GM04504 (cell line): ENCODE measurements at places on chromosomes 4 and X.

DNA sequence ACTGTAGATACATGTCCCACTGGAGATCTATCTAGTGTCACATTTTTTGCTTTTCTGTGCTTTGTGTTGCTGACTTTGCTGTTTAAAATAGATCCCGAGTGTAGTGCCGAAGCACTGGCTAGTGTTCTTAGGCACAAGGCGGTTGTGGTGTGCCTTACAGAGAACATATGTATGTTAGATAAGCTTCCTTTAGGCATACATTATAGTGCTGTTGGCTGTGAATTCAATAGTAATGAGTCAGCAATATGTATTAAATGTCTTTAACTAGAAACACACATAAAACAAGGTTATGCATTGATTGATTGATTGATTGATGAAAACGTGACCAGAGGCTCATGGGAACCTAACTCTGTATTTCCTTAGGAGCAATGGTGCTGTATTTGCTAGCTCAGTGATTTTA is 56.2 kb downstream of the COX7B2 start:
- no peak for DNase-seq

DNA sequence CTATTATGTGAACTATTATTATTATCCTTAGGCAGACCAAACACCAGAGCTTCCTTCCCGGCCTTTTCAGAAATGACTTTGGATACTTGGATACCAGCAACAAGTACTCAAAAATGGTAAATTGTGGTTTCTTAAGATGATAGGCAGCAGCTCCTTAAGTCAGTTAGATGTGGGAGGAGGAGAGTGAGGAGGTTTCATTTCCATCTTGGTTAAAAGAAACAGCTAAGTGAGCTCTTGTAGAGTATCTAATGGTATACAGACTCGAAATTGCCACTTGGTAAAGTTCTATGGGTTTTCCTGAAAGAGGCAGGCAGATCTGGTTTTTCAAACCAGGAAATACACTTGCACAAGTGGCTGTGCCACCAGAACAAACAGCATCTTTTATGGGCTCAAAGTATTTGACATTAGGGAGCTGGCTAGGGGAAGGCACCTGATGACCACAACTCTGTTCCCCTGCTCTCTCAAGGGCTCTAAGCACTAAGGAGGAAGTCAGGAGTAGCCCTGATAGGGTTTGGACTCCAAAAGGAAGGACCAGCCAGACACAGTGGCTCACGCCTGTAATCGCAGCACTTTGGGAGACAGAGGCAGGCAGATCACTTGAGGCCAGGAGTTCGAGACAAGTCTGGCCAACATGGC is 130.9 kb downstream of the TMEM164 start:
- no peak for DNase-seq

GRCh38 chr4:105088110-105088879 is 58.4 kb upstream of the TET2 start:
- DNase-seq = peak; percentile 92

DNA sequence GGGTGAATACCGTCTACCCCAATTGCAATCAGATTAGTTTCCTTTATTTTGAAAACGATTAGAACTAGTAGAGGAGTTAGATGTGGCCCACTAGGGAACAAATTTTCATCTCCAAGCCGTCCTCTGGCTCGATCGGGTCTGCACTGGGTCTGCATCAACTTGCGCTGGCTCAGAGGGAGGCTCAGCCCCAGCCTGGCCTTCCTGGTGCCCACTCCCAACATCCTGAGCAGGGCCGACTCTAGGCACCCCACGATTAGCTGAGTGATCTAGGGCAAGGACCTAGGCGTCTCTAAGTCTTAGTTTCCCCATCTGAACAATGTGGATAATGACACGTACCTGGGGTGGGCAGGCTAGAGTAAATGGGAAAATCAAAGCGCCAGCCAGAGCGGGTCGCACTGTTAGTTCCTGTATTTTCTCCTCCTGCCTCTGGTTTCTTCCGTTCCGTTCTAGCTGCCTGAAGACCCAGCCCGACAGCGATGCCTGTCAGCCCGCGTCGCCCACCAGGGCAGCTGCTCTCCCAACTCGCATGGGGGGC is 7.7 kb upstream of the HAND2 start:
- no peak for DNase-seq

GRCh38 chr4:139986689-139987501 is 167.1 kb downstream of the MAML3 start:
- DNase-seq = no peak

DNA sequence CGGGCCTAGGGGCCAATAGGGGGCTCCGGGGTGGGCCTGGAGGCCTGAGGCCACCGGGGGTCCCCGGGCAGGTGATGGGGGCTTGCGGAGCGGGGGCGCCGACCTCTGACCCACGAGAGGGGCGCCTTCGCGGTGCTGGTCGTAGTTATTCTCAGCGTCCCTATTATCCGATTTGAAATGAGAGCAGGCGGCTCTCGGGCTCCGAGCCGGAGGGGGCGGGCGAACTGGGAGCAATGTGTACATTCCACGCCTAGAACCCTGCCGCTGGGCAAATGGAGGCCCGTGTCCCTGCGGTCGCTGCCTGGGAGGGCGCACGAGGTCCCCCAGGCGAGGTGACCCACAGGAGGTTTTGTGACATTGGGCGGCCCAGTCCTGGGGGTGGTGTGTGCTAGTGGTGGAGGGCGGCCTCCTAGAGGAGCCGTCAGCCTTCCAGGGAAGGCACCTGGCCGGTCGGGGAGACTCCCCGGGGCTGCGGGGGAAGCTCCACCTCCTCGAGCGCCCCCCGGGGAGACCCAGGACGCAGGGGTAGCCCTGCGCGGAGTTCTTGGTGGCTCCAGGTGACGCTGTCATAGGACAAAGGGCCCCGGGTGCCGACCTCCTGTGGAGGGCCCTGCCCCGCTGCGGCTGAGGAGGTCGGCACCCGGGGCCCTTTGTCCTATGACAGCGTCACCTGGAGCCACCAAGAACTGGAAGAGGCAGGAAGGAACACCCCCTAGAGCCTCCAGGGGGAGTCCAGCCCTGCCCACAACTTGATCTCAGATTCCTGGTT is 102.6 kb upstream of the PRKX start:
- DNase-seq = peak; percentile 4

- no peak for DNase-seq
These were observed 324 bp upstream of the MSN start for GRCh38 chrX:65667157-65667502.

- DNase-seq = no peak
These were observed 63.9 kb downstream of the TSC22D3 start for GRCh38 chrX:107711521-107712181.

DNA sequence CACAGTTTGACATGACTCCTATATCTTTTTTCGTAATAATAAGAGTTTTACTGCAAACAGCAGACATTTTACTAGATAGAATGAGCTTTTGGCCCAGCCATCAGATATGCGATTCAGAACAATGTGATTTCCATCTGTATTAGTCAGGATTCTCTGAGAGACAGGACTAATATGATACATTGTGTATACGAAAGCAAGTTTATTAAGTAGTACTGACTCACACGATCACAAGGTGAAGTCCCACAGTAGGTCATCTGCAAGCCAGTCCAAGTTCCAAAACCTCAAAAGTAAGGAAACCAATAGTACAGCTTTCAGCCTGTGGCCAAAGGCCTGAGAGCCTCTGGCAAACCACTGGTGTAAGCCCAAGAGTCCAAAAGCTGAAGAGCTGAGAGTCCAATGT is 24.1 kb downstream of the CXCL8 start:
- no peak for DNase-seq

GRCh38 chr4:156779774-156780173 is 191.8 kb downstream of the PDGFC start:
- DNase-seq = peak; percentile 62
